Fibroblast of gingiva (primary cell): ENCODE measurements at places on chromosomes 12 and 14.
A peak's percentile ranks its signal among the peaks of the same experiment; 100 is the strongest.

DNA sequence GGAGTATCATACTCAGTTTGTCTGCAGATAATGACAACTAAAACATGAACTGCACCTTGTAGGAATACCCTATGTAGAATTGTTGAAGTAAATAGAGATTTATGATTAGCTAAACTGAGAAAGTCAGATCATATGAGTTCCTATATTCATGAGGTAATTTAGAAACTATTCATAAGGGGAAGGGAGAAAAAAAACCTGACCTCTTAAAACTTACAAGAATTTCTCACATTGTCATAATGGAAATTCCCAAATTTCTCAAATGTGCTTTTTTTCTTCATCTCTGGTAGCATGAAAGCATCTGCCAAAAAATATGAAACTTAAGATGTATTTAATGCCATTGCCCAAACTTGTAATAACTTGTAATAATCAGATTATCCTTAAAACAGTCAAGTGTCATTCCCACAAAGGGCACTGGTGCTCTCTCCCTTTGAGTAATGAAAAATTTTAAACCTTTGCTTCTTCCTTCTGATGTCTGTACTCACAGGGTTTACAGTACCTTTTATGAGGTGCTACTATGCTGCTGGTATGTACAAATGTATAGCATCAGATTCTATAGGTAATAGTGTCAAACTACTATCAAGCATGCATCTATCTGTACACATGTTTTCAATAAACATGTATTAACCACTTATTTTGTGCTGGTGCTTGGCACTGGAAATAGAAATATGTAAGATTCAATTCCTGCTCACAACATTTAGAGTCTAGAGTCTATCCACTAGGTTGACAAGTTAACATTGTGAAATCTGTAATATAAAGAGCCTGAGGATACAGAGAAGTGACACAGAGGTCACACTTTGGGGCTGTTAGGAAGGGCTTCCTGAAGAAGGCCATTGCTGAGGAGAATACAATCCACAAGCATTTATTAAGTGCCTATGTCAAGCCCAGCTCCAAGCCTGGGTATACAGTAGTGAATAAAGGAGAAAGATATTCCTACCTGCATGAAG is 17.4 kb upstream of the DRAM1 start:
- peak; percentile 52 for DNase-seq

GRCh38 chr12:55744340-55745030 is 1.6 kb downstream of the GDF11 start:
- no peak for DNase-seq

GRCh38 chr12:50739611-50740010 is 24.3 kb upstream of the ATF1 start:
- DNase-seq = no peak

DNA sequence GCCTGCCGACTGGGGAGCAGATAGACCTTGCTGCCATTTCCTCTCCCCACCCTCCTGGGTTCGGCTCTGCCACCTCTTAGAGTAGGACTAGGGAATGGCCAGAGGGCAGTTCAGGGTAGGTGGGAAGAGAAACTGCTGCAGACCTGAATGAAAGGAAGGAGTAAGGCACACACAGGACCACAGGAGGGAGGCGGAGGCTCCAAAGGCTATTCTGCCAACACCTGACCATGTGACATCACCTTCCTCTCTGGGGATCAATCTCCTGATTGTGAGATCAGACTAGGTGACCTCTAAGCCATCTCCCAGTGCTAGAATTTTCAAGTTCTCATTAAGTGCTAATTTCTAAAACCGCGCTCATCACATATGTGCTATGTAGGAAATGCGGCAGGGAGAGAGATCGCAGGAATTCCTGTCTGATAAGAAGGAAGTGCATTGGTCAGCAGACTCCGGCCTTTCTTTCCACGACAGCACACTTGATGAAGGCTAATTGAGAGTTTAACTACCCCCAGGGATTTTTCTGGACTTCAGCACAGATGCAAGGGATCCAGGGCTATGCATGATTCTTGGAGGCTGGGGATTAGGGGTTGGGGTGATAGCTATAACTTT is 11.5 kb upstream of the TSPAN11 start:
- DNase-seq = no peak

DNA sequence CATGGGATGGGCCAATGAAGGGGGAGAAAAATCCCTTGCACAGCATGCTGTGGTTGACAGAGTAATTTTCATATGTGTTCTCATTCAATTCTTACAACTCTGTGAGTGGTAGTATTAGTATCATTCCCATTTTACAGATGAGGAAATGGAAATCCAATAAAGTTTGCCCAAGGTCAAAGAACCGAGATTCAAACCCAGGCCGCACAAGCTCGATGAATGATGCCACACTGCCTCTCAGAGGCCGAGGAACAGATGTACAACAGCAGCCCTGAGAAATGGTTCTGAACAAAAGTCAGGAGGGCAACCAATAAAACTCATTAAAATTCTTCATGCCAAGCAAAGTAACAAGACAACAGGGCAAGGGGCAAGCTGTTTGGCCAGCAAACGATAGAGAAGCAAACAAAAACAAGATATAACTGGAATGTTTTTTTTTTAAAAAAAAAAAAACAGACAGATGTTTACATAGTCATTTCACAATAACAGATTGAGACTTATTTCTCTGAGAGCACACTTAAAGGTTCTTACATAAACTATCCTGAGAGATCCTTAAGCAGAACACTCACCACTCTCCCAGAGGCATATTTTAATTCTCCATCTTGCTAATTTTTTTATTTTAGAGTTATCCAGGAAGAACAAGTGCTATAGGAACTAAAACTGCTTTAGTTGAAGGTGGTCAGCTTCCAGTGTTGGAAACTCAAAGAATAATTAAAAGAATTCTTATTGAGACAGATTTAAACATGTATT is 85.8 kb downstream of the EXOC5 start:
- peak; percentile 45 for DNase-seq

DNA sequence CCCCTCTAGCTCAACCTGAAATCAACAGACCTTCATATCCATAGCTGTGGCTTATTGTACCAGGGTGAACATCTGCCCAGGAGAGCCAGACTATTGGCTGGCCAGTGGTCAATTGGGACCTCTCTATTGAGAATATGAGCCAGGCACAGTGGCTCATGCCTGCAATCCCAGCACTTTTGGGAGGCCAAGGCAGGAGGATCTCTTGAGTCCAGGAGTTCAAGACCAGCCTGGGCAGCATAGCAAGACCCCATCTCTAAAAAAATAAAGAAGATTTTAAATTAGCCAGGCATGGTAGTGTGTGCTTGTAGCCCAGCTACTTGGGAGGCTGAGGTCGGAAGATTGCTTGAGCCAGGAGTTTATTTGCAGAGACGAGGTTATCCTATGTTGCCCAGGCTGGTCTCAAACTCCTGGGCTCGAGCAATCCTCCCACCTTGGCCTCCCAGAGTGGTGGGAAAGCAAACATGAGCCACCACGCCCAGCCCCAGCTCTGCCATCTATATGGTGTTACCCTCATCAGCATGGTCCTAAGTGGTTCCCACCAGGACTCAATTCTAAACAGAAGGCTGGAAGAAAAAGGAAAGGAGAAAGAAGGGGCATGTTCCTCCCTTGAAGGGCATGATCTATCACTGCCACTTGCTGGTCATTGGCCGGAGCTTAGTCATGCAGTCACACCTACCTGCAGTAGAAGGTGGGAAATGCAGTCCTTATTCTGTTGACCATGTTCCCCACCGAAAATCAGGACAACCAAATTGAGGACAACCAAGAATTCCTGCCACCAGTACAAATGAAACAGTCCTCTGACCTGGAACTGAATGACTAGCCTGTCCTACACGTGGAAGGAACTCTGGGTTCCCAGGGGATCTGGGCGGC is 33.7 kb upstream of the IFT81 start:
- DNase-seq = no peak

GRCh38 chr12:66044731-66045130 is 85.8 kb downstream of the LLPH start:
- peak; percentile 69 for DNase-seq

GRCh38 chr12:2722806-2723205 is 72.0 kb upstream of the FKBP4 start:
- DNase-seq = no peak

GRCh38 chr12:13478650-13479181 is 282.2 kb downstream of the EMP1 start:
- DNase-seq = no peak

- no peak for DNase-seq
These were observed 84.8 kb downstream of the PRKCH start for GRCh38 chr14:61406198-61406597.

- DNase-seq = peak; percentile 34
These were observed 66.9 kb downstream of the HMGA2 start for GRCh38 chr12:65891219-65891618.

GRCh38 chr12:96824074-96824837 is 82.8 kb upstream of the NEDD1 start:
- no peak for DNase-seq

- DNase-seq = no peak
These were observed 126.7 kb downstream of the PHETA1 start for GRCh38 chr12:111242184-111242583.

- no peak for DNase-seq
These were observed 88.7 kb downstream of the TRAFD1 start for GRCh38 chr12:112214064-112214463.

- no peak for DNase-seq
These were observed 197.0 kb downstream of the CCER1 start for GRCh38 chr12:90757957-90758356.

DNA sequence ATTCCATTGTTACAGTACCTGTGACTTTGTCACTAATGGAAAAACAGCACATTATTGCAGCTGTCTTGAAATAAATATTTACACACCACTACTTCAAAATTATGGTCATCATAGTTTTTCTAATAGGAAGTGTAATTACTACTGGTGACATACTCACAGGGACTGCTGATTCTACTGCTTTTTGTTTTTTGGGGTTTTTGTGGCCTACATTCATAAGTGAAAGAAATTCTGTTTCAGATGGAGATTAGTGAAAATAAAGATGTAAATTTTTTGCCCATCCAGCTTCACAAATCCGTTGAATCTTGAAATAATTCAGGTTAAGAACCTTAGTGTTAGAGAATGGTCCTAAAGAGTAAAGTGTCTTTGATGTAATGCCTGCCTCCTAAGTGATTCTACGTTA is 17.5 kb downstream of the KNTC1 start:
- DNase-seq = no peak

DNA sequence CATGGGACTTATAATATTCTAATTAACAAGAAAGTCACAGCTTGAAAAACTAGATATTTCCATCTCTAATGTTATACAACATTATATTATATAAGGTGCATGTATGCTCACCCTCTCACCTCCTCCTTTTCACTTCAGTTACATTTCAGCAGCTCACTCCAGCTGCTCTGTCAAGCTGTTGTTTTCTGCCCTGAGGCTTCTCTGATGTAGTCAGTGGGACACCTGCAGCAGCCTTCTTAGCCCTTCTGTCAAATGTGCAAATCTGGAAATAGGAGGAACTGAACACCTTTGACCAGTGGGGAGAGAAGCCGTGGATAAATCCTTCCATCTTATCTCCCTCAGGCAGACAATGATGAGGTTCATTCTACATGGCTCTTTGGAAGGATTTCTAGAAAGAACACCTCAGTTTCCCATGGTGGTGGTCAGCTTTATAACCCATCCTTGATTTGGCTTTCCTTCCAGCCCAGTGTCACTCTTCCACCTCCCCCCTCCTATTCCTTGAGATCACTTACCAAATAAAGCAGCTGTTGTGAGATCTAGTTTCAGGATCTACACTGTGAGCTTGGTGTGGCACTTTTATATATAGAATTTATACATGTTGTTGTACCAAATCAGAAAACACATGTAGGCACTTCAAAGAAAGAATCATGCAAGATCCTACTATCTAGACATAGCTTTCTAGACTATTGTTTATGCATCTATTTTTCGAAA is 79.6 kb upstream of the STK38L start:
- no peak for DNase-seq

GRCh38 chr12:58465418-58465817 is 454.9 kb downstream of the LRIG3 start:
- DNase-seq = no peak

DNA sequence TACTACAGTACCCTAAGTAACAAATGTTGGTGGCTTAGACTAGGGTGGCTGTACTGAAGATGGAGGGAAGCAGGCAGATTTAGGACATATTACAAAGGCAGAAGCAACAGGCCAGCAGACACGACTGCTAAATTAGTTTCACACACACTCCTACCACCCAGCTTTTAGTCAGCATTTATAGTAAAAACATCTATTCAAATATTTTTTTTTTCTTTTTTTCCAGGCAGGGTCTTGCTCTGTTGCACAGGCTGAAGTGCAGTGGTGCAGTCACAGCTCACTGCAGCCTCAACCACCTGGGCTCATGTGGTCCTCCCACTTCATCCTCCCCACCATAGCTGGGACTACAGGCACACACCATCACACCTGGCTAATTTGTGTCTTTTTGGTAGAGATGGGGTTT is 72.9 kb downstream of the CDK17 start:
- no peak for DNase-seq

- no peak for DNase-seq
These were observed 22.9 kb upstream of the CTDSP2 start for GRCh38 chr12:57869298-57869926.

- DNase-seq = peak; percentile 41
These were observed 64.9 kb upstream of the DAAM1 start for GRCh38 chr14:59123531-59123930.

DNA sequence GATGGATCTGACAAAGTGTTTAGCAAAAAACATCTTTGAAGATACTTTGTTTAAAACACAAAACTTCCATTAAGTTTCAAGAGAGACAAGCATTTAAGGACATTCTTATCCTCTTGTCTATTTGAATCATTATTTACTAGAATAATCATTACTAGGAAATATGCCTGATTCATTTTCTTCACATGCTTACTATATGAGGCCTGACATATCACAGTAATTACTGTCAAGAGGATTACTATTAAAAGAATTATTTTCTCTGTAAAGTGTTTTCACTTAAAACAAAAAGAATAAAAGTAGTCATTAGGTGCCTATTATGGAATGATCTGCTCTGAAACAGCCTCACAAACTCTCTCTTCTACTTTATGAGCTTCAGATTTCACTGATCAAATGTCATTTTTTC is 402.1 kb upstream of the MGAT4C start:
- DNase-seq = no peak

- DNase-seq = peak; percentile 61
These were observed 3.7 kb upstream of the ART4 start for GRCh38 chr12:14846876-14847580.

- peak; percentile 47 for DNase-seq
These were observed 34.1 kb downstream of the SCFD1 start for GRCh38 chr14:30656190-30656632.

DNA sequence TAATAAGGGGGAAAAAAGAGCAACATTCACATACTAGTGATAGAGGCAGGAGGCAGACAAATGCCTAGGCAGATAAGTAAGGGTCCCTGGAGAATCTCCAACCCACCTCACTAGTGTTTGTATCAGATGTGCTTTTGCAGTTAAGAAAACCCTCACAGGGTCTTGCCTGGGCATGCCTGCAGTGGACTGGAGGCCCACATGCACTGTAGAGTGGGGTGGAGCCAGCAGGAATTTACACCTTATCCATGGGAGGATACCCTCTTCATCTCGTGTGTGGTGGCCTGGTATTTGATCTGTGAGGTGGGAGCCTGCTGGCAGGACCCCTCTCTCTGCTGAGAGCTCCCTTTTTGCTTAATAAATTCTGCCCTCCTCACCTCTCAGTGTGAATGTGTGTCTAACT is 238.0 kb upstream of the SLC16A7 start:
- no peak for DNase-seq
